Spleen (tissue), 13 donors: ENCODE measurements at places on chromosomes 2 and 18.

GRCh38 chr18:79753391-79753851, 44.3 kb upstream of the KCNG2 start:
- DNase-seq: peak; percentile 68

DNA sequence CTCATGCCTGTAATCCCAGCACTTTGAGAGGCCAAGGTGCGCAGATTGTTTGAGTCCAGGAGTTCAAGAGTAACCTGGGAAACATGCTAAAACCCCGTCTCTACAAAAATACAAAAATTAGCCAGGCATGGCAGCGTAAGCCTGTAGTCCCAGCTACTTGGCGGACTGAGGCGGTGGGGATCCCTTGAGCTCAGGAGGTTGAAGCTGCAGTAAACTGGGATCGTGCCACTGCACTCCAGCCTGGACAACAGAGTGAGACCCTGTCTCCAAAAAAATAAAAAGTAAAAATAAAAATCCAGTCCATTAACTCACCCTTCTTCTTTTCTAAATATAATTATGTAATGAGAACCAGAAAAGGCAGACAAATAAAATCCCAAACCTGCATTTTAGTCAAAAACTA, 8.2 kb downstream of the BAZ2B start:
- DNase-seq: no peak

GRCh38 chr18:79496978-79497637, 101.4 kb downstream of the NFATC1 start:
- DNase-seq: peak; percentile 79

- DNase-seq: no peak
Observed at GRCh38 chr2:70983506-70984227, 5.2 kb downstream of the ANKRD53 start.

GRCh38 chr2:169528271-169528701, 18.8 kb downstream of the KLHL41 start:
- DNase-seq: peak; percentile 81

GRCh38 chr2:203340791-203341487, 12.7 kb downstream of the ABI2 start:
- DNase-seq: no peak

DNA sequence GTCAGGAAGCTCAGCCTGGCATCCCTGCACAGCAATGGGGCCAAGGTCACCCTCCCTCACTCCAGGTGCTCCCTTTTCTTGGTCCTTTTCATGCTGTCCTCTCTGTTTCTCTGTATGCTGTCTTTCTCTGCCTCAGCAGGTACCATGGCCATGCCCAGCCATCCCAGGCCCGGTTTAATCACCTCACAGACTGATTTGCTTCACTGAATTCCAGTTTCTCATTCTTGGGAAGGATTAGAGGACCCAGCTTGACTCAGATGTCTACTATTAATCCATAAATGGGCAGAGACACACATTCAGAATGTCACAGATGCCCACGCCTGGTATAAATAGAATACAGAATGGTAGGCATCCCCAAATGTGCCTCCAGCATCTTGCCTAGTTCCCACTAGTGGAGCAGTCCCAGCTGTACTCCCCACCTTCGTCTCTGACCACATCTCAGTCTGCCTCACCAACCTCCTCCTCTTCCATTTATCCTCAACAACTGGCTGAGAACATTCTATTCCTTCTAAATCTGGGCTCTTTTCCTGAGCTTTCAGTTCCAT, 14.2 kb upstream of the L3MBTL4 start:
- DNase-seq: no peak

DNA sequence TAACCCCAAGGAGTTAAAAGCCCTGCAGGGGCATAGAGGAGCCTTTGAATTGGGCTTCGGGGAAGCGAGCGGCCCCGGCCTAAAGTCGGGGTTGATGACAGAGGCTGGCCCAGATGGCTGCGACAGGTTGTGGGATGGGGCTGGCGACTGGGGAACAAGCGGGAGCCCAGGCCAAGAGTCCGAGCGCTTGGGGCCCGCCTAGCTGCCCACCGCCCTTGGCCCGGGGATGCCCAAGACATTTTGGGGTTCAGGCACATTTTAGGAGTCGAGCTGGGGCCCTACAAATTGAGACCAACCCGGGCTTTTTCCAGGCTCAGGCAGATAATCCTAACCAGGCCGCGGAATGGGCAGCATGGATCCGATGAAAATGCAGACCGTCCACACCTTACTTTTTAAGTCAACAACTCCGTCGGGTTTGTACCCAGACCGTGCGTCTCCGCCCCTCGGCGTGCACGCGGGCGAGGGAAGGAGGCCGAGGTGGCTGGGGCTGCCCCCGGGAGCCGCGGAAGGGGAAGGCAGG, 507 bp downstream of the RTKN start:
- peak; percentile 74 for DNase-seq

- no peak for DNase-seq
Observed at GRCh38 chr2:181877181-181877664, 14.3 kb upstream of the ITPRID2 start.

GRCh38 chr18:79749251-79750191, 48.2 kb upstream of the KCNG2 start:
- peak; percentile 66 for DNase-seq

GRCh38 chr18:63054901-63055584, 264.5 kb downstream of the BCL2 start:
- no peak for DNase-seq

DNA sequence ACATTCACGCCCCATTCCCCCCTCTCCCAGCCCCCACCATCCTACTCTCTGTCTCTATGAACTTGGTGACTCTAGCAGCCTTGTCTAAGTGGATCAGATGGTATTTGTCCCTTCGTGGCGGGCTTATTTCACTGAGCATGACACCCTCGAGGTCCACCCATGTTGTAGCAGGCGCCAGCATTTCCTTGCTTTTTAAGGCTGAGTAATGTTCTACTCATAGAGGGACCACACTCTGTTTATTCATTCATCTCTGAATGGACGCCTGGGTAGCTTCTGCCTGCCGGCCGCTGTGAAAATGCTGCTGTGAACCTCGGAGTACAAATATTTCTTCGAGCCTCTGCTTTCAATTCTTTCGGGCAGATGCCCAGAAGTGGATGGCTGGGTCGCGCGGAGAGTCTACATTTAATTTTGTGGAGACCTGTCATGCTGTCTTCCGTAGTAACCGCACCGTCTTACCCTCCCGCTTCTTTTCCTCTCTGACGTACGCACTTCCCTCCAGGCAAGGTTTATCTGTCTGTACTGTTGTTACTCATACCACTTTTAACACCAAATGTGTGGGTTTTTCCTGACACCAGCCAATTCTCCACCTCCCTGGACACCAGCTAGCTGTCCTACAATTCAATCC, 5.6 kb downstream of the CROCC2 start:
- no peak for DNase-seq

DNA sequence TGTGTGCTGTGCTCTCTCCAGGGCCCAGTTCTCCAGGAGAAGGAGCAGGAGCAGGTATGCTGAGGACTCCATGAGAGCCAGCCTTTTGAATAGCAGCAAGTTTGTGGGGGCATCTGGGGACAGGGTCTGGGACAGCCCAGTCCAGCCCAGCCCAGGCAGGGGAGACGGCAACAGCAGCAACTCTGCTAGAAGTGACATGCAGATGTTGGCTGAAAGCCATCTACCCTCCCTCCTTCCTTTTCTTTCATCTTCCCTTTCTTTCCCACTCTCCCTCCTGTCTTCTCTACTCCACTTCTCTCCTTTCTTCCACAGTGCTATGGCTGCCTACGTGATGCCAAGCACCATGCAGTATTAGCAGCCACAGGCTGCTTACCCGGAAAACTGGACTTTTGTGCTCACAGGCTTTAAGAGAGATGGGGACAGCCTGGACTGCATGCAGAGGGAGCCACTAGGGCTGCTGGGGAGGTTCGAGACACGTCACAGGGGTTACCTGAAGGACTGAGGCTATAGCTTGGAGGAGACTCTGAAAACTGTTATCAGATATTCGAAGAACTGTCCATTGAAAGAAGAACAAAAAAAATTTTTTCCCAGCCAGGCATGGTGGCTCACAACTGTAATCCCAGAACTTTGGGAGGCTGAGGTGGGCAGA, 23.8 kb upstream of the YWHAQ start:
- DNase-seq: no peak
